ENCODE measurements at places on chromosomes 12 and 14.

- no peak overlapping the region for H3K27ac ChIP-seq
- peaks cover 61% of the 10 kb centered on the region for H3K36me3 ChIP-seq
- no peaks in the 10 kb centered on the region for H3K27me3 ChIP-seq
- DNase-seq = no peak
- H3K4me1 ChIP-seq = no peaks in the 10 kb centered on the region
- H3K4me3 ChIP-seq = no peak overlapping the region
Measured at GRCh38 chr12:101297661-101298060, 17.8 kb downstream of the UTP20 start.

- H3K36me3 ChIP-seq = peaks cover 18% of the 10 kb centered on the region
- no peaks in the 10 kb centered on the region for H3K27me3 ChIP-seq
- DNase-seq = no peak
- peak overlapping the region; percentile 99 for H3K4me3 ChIP-seq
- peaks cover 19% of the 10 kb centered on the region for H3K4me1 ChIP-seq
- H3K27ac ChIP-seq = peak overlapping the region; percentile 94
Measured at GRCh38 chr12:98644433-98644711, 216 bp downstream of the IKBIP start.

DNA sequence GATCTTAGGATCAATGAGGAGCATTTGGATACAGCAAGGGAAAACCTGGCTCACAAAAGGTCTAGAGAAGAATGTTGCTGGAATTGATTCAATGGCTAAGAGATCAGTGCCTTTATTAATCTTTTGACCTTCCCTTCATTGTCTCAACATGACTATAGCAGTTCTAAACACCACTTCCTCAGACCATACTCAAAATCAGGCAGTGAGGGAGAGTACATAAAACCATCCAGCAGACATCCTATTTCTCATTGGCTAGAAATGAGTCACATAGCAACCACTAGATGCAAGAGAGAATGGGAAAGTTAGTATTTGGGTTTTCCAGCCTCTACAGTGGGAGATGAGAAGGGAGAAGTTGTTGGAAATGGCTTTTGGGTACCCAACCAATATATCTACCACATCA is 151.4 kb upstream of the NUDT4 start:
- H3K4me3 ChIP-seq = no peak overlapping the region
- no peaks in the 10 kb centered on the region for H3K36me3 ChIP-seq
- no peak for DNase-seq
- no peaks in the 10 kb centered on the region for H3K4me1 ChIP-seq
- H3K27ac ChIP-seq = no peak overlapping the region
- H3K27me3 ChIP-seq = peaks cover 26% of the 10 kb centered on the region

DNA sequence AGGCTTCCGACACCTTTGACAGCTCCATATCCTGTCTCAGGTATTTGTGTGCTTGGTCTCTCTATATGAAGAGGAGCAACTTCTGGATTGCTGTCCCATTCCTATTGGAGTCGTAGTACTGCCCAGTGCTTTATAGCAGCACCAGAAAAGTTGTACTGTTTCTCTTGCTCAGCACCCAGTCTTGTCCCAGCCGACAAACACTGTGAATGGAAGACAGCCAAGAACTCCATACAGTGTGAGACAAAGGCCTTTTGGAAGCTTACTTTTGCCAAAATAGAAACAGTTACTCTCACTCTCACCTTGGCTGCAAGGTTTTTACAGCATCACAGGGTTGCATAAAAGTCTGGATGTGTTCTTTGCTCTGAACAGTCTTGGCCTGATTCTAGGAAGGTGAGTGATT is 105.3 kb downstream of the TGFB3 start:
- no peak overlapping the region for H3K27ac ChIP-seq
- H3K27me3 ChIP-seq = no peaks in the 10 kb centered on the region
- no peaks in the 10 kb centered on the region for H3K4me1 ChIP-seq
- no peak overlapping the region for H3K4me3 ChIP-seq

- no peaks in the 10 kb centered on the region for H3K36me3 ChIP-seq
- no peak overlapping the region for H3K27ac ChIP-seq
- DNase-seq = no peak
- H3K27me3 ChIP-seq = no peaks in the 10 kb centered on the region
Measured at GRCh38 chr12:85609778-85610177, 226.4 kb downstream of the RASSF9 start.

Data from central memory CD8-positive, alpha-beta T cell (primary cell).